ENCODE measurements at places on chromosomes 11 and 22.

DNA sequence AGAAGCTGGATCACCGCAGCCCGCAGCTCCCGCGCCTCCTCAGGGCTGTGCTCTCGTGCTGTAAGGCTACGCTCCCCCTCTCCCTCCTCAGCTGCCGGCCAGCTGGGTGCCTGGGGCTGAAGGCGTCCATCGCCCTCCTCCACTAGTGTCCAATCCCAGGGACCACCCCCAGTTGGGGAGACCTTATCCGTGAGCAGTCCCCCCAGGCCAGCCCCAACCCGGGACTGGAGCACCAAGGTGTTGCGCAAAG lies 1.2 kb downstream of the AP5B1 start:
- no peak for DNase-seq

GRCh38 chr11:67452141-67452952 lies at the start of gene GPR152:
TSS of gene GPR152 (minus strand) at chr11:67452729. CDS start at chr11:67452724, 5 bp downstream.
- no peak for DNase-seq

DNA sequence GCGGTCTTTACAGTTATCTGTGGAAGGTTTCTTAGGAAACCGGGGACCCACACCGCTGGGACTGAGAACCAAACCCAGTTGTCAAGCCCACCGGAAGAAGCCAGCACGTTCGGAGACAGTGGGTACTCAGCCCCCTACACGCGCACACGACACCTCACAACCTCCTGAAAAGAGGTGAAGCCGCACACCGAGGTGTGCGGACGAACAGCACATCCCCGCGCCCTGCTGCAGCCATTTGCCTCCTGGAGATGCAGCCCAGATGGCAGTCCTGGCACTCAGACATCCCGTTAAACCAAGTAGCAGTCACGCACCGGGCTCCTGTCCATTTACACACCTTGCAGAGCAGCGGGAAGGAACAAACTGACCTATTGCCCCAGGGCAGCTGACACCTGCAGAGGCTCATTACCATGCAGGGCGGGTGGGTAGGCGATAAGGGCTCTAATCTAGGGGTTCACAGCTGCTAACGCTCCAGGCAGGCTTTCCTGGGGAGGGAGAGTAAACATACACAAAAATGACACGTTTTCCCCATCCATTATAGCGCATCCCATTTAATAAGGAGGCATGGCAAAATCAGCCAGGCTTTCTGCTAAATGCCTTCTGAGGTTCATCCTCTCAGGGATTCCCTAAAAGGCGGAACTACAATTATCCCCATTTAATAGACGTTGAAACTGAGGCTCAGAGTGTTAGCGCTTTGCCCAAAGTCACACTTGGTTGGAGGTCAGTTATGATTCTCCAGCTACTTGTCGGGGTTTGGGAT lies 864 bp upstream of the EHBP1L1 start:
- no peak for DNase-seq

DNA sequence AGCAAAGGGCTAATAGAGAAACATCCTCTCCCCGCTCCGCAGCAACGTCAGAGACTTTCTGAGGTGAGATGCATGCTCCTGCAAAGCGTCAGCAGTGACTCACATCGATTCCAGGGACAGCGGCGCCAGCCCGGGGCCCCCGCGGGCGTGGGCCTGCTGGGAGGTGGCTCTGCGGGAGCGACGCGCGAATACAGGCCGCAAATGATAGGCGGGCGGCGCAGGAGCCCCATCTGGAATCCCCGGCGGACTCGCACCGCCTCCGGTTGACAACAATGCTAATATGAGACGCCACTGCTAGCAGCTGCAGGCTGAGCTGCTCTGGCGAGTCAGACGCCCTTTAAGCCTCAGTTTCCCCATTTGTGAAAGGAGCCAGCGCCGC lies 557 bp downstream of the RANGAP1 start:
- DNase-seq, result peak; percentile 57

- no peak for DNase-seq
Observed at GRCh38 chr11:11982975-11983374, 25.5 kb downstream of the DKK3 start.

DNA sequence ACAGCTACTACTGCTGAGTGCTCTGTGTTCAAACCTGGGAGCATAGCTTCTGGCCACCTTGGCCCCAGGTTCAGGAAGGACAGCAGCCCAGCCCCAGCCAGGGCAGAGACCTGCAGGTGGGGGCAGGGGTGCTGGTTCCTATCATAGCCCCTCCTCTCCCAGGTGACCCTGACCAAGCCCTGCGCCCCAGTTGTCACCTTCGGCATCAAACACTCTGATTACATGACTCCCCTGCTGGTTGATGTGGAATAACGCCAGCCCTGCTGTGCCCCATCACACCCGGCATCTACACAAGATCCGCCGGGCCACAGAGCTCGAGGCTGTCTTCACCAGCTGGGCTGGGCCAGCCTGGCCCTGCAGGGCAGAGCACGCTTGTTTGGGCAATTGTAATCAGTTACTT lies 6.9 kb downstream of the SCGB1C1 start:
- no peak for DNase-seq

GRCh38 chr22:45650721-45651120 lies 20.9 kb upstream of the ATXN10 start:
- no peak for DNase-seq

DNA sequence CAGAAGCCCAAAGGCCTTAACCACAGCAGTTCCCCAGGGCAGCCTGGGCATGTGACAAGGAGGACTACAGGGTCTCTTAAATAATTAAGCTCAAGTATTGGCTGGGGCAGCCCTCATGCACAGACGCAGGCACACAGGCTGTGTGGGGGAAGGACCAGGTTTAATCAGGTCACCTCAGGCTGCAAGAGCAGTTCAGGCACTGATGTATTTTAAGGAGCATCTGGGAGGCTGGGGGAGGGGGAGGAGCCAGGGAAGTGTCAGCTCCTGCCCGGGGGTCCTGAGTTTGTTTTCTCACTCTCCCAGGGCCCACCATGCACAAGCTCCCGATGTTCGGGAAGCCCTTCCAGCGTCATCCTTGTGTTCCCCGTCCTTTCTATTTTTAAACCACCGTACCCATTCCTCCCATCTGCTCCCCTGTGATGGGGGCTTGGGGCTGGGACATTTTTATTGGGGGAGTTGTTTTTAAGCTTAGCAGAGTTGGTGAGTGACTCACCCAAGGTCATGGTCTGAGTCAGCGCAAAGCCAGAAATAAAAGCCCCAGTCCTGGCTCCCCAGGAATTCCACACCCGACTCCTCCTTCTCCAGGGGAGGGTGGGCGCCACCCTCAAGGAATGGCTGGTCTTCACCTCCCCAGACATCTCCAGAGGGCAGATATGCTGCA lies 2.4 kb downstream of the CSDC2 start:
- DNase-seq, result no peak

DNA sequence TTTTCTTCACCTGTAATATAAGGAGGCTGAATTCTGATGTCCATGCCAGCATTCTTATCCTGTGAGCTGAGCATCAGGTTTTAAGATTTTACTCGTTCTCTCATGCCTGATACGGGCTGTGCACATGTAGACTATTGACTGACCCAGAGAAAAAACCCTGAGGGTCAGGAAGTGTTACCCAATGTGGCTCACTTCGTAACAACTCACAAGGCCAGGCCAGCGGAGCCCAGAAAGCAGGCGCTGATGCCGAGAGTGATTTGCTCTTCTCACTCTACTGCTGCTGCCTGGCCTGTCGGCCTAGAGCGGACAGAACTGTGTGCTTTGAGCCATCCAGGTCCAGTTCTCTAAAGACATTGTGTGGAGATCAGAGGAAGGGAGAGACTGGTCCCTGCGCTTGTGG lies 10.8 kb downstream of the THYN1 start:
- no peak for DNase-seq

GRCh38 chr11:31690041-31690440 lies 121.1 kb downstream of the PAX6 start:
- no peak for DNase-seq

DNA sequence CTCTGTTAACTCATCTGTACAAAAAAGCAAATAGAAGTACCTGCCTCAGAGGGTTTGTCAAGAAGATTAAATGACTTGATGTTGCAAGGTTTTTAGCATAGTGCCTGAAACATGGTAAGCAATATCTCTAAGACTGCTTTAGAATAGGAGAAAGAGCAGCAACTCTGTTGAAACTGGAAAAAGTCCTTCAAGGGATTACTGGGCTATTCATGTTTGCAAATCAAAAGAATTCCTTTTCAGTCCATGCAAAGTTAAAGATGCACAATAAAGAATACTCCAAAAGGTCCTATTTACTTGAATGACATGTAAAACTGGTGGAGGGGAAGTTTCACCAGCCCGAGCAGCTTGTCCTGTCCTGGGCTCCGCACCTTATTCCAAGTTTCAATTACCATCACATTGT lies 70.6 kb downstream of the C2CD3 start:
- DNase-seq, result no peak

DNA sequence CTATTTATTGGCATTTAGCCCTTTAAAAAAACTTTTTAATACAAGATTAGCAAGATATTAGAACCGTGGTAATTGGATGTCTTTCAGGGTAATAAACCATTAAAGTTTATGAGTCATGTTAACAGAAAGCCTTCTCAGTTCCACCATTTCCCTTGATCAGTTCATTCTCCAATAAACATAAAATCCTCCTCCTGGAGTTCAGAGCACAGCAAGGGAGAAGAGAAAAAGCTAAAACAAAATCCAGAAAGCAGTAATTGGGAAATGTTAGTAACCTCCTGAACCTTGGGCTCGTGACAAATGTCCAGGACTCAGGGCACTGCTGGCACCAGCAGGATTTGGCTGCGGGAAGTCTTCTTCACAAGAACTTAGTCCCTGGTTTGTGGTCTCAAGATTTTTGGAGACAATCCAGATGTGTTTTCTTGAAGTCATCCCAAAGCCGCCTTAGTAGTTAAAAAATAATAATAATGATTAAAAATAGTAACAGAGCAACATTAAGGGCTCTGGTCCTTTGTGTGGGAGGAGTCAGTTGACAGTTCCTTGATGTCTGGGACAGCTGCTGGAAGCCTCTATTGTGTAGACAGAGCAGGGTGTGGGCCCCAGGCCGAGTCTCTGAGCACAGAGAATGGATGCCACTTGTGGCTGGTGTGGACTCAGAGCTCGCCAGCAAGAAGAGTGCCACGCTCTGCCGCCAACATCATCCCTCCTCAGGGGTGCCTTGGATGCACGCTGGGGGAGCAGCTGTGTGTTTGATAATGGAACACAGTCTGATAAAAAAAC lies 43.4 kb upstream of the PITPNB start:
- DNase-seq, result no peak

Data from keratinocyte (primary cell).